ENCODE measurements at places on chromosomes 5 and 9.

GRCh38 chr5:177440211-177440989 is 6.2 kb upstream of the PRR7 start:
- no peak for DNase-seq

DNA sequence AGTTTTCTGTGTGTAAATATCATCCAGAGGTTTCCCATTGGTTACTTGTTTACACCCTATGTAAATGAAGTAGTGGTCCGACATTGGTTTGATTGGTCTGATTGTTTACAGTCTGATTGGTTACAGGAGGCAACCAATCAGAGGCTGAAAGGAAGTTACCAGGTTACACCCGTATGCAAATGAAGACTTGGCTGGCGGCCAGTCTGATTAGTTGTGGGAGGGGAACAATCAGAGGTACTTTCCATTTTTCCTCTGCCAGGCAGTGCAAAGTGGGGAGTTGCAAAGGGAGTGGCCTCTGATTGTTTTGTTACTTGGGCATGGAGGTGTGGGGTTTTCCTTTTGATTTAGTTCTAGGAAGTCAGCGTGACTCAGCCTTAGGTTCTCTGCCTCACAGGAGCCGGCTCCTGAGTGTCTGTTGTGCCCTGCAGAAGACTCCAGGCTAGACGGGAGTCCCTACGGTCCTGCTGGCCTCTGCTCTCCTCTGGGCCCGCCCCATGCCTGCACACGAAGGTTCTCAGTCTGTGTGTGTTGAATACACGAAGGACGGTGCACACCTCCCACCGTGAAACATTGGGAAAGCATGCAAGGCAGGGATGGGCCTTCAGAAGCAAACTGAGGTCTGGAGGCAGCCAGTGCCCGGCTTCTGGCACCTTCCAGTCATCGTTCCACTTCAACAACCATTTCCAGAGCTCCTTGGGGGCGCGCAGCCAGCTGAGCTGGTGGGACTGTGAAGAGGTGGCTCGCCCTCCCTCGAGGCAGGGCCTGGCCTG is 42.9 kb downstream of the OLFM1 start:
- DNase-seq = peak; percentile 26

DNA sequence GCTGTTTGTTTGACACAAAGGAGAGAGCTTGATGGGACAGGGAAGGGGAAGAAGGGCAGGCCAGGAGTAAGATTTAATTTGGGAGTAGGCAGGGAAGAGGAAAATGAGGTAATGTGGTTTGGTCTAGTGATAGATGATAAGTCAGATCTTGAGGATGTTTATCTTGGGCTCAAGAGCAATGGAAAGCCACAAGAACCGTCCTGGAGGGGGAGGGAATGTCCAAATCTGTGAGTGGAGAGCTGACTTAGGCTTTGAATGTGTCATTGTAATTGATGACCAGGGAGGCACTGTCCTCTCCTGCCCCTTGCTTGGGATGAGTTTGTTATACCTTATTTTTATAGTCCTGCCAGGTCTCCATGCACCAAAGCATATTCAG is 37.5 kb downstream of the MAMDC2 start:
- DNase-seq = no peak

DNA sequence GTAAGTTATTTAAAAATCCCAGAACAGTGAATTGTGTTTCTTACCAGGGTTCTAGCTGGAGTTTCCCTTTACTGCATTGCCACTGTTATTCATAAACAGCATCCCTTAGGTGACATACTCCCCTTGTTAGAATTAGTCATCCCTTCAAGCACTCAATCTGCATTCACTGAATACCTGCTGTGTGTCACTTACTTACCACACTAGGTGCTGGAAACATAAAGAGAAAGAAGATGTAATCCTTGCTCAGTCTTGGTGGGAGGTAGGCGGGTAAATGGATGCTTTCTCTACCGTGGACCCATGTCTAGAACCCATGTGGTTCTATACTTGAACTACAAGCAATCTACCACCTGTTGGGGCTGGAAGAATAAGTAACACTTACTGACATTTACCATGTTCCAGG is 371.6 kb downstream of the KDM4C start:
- DNase-seq = no peak

DNA sequence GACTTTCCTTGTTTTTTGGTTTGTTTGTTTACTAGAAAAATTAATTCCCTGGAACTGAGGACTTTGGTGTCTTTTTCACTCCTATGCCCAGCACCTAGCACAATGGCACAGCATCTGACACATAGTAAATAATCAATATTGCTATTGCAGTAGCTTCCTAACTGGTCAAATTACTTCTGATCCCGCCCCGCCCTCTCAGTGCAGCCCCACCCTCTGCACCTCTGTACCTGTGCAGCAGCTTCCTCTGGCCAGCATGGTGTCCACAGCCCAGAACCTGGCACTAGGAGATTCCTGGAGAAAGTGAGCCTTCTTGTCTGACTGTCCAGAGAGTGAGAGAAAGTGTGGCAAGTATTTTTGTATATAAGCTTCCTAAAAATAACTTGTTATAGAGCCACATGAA is 343.2 kb downstream of the ZNF608 start:
- peak; percentile 29 for DNase-seq

DNA sequence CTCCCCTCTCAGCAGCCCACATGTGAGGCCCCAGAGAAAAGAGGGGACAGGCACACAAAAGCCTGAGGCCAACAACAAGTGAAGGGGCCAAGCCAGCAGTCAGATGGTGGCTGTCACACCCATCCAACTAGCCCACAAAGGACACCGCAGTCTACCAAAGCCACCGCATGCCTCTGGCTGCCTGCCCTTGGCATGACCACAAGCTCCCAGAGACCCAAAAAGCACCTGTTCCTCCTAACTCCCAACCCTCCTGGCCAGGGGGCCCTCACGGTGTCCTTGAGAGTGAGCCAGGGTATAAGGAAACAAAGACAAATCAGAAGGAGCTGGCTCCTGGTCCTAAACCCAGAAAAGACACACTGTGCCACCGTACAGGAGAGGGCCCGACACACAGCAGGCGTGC is 77.8 kb upstream of the LRRTM2 start:
- no peak for DNase-seq

- no peak for DNase-seq
These were observed 10.5 kb downstream of the GRAMD2B start for GRCh38 chr5:126433701-126434100.

- no peak for DNase-seq
These were observed 923 bp downstream of the RECK start for GRCh38 chr9:36037549-36038122.

- no peak for DNase-seq
These were observed 121.3 kb downstream of the DAB2IP start for GRCh38 chr9:121772600-121773285.

GRCh38 chr9:75921391-75922127 is 31.1 kb downstream of the PCSK5 start:
- no peak for DNase-seq

DNA sequence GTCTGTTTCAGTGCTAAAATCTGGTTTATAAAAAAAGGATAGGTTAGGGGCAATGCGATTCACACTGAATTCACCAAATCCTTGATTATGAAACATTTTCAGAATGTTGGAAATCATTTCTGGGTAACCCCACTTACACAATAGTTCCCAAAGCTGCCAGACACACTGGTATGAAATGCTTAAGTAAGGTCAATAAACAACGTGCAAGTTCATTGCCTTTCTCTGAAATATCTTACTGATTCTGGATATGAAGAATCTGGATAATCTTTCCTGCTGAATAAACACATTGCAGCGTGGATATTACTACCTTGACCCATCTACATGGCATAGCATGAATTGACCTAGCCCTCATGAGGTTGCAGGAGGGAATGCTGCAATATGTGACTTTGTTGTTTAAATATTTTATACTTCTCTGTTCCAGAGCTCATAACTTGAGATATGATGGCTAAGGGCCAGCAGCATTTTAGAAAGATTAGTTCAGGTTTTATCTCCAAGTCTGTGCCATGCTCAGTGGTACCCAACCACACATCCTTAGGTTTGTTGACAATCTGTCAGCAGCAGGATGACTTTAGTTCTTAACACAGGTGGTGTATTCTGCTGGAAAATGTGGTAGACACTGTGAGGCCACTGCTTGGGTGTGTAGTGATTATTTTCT is 121.0 kb downstream of the NREP start:
- no peak for DNase-seq

DNA sequence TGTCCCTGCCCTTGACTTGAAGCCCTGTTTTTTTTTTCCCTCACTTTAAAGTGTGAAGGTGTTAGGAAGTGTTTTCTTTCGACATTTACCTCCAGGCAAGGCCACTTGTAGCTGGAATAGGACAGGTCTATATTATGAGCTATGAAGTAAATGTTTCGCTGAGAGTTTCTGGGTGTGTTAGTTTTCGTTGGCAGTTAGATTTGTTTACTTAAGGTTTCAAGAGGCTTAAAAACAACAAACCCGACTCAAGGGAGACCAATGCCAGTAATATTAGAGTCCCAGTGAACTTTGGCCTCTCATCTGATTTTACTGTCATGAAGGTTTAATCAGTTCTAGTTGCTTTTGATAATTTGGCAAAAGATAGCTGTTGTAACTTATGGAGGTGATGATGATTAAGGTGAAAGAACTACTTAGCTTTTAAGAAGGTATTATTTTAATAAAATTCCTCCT is 25.2 kb downstream of the OCLN start:
- DNase-seq = peak; percentile 55

DNA sequence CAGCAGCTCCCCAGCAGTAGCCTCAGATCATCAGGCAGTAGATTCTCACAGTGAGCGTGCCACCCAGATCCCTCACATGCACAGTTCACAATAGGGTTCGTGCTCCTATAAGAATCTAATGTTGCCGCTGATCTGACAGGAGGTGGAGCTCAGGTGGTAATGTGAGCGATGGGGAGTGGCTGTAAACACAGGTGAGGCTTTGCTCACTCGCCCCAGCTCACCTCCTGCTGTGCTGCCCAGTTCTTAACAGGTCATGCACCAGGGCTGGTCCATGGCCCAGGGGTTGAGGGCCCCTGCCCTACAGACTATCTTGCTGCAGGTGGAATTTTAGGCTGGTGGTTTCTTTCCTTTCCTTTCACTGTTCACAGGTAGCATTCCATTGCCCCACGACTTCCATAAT is 100.2 kb downstream of the MRPL36 start:
- DNase-seq = no peak

Data from colonic mucosa (tissue), 4 donors.